CD4-positive, alpha-beta T cell treated with Interleukin-17A for 4 hours (primary cell): ENCODE measurements at places on chromosomes 16 and 17.

- DNase-seq: no peak
Measured at GRCh38 chr17:3027786-3028532, 35.4 kb downstream of the OR1D5 start.

GRCh38 chr16:77759821-77760220 is 28.5 kb upstream of the VAT1L start:
- no peak for DNase-seq

DNA sequence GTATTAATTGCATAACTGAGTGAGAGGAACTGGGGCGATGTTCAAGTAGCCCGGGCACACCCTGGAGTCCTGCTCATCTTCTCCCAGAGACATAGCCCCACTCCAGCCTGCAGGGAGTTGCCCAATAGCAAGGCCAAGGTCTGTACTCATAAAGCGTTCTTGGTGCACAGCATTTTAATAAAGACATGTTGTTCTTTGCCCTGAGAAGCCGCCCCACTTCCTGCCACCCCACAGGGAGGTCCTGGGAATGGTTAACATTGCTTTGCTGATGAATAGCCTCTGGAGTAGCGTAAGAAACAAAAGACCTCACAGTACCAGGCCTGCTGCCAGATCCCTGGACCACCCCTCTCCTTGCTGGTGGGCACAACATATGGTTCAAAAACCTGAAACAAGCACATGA is 21.6 kb upstream of the CDH1 start:
- DNase-seq: no peak

GRCh38 chr17:6752068-6752909 is 3.6 kb upstream of the XAF1 start:
- DNase-seq: no peak

DNA sequence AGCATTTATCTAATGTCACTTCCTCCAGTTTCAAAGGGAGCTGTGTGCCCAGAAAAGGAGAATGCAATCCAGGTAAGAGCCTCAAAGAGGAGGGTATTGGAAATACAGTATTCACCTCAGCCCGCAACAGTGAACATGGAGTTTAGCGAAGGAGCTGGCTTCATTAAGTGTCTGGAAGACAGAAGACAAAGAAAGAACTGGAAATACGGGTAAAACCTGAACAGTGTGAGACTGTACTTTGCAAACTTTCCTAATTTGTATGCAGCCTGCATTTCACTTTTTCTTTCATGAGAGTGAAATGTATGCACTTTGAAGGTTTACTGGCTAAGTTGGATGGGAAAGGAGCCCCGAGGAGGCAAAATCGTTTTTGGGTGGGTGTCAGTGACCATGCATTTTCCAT is 478.4 kb downstream of the HS3ST3B1 start:
- no peak for DNase-seq

GRCh38 chr17:77767148-77767547 is 191.4 kb upstream of the TNRC6C start:
- DNase-seq: no peak

- DNase-seq: no peak
Measured at GRCh38 chr16:84455031-84455430, 49.4 kb downstream of the MEAK7 start.
